ENCODE measurements at places on chromosomes 11 and 22.

GRCh38 chr22:26487996-26488395 is 4.3 kb downstream of the SRRD start:
- no peak for DNase-seq

GRCh38 chr22:22168190-22168940 is 76.2 kb upstream of the VPREB1 start:
- no peak for DNase-seq

DNA sequence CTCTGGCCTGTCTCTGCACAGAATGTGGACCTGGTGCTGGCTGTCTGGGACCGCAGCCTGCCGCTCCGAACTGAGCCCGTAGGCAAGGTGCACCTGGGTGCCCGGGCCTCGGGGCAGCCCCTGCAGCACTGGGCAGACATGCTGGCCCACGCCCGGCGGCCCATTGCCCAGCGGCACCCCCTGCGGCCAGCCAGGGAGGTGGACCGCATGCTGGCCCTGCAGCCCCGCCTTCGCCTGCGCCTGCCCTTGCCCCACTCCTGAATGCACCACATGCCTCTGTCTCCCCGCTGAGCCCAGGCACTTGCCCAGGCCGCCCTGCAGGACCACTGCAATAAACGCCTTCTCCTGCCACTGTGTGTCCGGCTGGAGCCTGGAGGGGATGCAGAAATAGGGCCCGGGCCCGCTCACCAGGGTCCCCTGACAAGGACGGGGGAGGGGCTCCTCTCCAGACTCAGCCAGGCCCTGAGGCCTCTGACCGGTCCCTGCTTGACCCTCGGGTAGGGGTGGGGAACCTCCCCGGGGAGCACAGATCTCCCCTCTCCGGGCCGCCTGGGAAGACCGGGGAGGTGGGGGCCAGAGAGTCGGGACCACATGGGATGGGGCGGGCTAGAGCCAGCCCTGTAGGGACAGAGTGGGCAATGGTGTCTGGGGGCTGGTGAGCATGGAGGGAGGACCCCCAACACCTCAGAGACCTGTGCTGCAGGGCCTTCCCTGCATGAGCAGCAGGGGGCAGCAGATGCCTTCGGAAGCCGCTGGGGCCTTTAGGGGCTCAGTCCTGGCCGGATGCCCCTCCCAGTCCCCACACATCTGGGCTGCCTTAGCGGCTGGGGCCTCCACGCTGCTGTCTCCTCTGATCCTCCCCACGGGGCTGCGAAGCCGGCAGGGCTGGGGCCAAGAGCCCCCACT is 1.4 kb upstream of the TNNI2 start:
- DNase-seq: peak; percentile 88

- no peak for DNase-seq
Measured at GRCh38 chr11:19658344-19658743, 54.3 kb upstream of the NAV2 start.

- no peak for DNase-seq
Measured at GRCh38 chr11:60948250-60948649, 3.7 kb downstream of the SLC15A3 start.

GRCh38 chr11:89667001-89667400 is 43.1 kb upstream of the TRIM77 start:
- DNase-seq: no peak

- no peak for DNase-seq
Measured at GRCh38 chr22:36194385-36194784, 7.2 kb downstream of the APOL4 start.
